ENCODE measurements at places on chromosomes 16 and 17.
A peak's percentile ranks its signal among the peaks of the same experiment; 100 is the strongest.

- DNase-seq, result no peak
These were observed 33.7 kb downstream of the IST1 start for GRCh38 chr16:71929048-71929447.

GRCh38 chr16:61897657-61898056, 138.6 kb downstream of the CDH8 start:
- no peak for DNase-seq

DNA sequence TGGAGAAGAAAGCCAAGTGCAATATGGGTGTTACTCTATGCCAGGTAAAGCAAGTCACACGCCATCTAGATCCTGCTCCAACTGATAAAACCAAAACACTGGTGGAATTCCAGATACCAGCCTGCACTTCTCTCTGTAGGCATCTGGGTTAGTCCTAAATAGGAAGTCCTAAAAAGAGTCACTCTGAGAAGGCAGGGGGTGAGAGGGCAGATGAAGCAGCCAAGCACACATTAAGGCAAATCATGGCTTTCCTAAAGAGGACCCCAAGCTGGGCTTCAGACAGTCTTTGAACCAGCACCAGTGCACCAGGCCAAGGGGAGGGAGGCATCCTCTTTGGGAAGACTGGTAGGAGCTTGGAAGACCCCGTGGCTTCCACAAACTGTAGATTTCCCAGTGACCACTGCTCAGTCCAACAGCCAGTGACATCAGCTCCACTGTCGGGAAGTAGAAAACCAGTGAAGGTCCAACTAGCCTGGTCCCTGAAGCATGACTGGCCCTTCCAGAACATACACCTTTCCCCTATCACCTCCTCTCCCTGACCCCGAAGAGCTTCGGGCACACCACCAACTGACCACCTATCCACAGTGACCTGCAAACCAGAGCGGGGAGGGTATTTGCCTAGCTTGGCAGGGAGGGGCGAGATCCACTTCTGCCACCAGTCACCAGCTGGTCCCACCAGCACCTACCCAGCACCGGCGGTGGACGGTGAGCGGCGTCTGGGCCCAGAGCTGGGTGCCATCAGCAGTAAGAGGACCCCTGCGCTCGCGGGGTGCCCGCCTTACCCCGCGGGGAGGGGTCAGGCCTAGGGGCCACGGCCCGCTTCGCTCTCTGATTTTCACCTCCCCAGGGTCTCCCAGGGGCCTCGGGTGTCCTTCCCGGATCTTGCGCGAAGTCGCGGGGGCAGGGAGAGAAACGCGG, 1.0 kb downstream of the LITAF start:
- DNase-seq, result peak; percentile 36

GRCh38 chr17:83194186-83194561, 114.8 kb downstream of the METRNL start:
- no peak for DNase-seq

DNA sequence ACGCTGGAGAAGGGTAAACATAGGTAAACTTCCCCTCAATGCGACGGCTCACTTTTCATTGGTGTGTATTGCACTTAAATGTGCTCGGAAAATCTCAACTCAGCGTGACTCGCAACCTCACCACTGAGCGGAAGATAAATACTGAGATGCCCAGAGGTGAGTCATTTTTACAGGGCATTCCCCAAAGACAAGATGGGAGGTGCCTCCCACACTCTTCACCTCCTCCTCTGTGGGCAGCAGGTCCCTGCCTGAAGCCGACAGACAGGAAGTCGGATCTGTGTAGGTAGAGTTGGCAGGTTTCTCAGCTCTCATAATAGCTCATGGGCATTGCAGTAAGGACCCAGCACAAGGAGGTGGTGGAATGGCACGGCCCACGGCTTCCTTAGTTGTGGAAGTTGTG, 274.6 kb upstream of the HSBP1 start:
- DNase-seq, result no peak

- DNase-seq, result no peak
These were observed 28.4 kb upstream of the MED13 start for GRCh38 chr17:62093188-62094155.

DNA sequence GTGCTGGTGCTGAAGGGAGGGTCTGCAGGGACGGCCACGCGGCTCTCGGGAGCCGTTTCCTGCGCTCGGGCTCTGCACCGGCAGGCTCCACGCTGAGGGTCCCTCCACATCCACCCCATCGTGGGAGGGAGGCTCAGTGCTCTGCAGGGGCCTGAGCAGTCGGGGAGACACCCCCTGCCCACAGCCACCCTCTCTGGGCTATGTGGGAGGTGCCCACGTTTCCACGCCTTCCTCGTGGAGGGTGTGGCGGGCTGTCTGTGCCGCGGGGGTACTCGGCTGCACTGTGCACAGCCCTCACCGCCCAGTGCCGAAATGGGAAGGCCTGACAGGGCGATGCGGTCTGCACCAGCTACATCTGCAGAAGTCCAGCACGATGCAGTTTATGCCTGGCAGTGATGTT, 25.5 kb upstream of the ZNF750 start:
- DNase-seq, result no peak

All from CD4-positive, alpha-beta T cell treated with Interleukin-21 for 1 hour (primary cell).